ENCODE measurements at places on chromosomes 2 and 18. TPM values are rescaled to one million over a fixed set of nuclear protein-coding genes. Genes with fewer than 3 reads are reported as not detected.
A peak's percentile ranks its signal among the peaks of the same experiment; 100 is the strongest.

DNA sequence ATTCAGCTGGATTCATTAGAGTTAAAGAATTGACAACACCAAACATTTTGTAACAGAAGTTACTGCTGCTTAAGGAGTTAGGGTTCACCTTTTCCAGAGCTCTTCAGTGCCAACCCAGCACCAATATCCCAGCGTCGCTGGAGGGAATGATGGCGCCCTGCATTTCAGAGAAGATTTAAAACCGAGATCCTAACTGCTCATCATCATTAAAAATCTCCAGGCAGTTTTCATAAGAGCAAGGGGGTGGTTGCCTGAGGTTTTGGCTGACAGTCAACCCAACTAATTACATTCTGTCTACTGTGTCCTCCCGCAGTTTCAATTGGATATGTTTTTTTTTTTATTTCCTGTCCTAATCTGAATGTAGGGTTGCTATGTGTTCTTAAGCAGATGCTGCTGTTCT, 509.6 kb upstream of the TCF4 start:
- no peak for DNase-seq

- no peak for DNase-seq
Observed at GRCh38 chr2:75892490-75892889, 181.8 kb upstream of the GCFC2 start.

DNA sequence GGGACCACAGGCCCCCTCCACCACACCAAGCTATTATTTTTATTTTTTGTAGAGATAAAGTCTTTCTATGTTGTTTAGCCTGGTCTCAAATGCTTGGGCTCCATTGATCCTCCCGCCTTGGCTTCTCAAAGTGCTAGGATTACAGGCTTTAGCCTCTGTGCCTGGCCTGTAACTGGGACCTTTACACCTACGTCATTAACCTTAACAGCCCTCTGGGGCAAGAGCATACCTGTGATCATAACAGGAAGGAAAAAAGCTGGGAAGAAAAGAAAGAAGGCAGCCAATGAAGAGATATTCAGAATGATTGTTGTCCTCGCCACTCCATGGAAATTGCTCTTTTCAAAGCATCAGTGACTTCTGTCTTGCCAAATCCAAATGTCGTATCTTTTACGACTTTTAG, 338.2 kb downstream of the LRRTM1 start:
- no peak for DNase-seq

DNA sequence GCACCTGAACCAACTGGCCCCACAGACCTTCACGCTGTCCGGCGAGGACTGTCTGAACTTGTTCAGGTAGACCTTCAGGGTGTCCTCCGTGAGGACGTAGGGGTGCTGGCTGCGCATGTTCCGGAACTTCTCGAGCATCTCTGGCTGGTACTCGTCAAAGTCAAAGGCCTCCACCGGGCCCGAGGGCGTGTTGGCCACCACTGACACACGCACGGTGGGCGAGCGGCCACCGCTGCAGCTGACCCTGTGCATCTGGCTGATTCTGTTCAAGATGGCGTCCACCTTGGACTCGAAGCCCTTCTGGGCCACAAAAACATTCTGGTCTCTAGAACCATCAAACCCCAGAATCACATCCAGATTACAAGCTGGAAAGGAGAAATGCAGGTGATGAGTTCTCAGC, 48.3 kb downstream of the COL6A3 start:
- DNase-seq, result no peak

DNA sequence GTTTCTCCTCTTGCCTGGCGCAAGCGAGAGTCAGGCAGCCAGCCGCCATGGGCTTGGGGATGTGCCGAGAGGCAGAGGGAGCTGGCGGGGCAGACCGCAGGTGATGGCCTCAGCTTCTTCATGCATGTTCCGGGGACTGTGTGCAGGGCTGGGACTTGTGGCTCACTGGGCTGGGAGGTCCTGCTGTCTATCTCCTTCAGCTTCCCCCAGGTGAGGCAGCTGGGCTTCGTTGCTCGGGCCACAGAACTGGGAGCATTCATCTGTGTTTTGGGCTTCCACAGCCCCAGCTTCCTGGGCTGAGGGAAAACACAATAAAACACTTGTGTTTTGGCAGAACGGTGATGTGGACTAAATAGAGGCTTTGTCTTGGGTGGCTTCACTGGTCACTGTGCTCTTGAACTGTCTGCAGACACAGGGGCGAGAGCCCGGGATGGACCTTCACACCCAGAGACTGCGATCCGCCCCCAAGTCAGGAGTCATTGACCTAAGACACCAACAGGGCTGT, 93.5 kb downstream of the DYSF start:
- DNase-seq, result peak; percentile 44

ZSWIM2 gene
- polyA plus RNA-seq, result not detected

DNA sequence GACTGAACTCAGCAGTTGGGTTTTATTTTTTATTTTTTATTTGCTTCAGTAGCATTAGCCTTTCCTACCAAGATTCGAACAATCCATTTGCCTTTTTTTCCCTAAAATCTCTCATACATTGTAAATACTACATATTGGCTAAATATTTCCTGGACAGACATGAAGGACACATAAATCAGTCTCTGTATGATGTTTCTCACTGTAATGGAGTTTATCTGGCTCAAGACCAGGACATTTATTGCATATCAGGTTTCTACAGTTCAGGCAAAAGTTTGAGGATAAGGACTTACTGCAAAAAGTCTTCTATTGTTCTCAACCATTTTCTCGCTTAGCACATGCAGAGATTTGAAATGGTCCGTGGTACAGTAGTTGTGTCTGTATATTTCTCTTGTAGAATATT, 3.3 kb downstream of the CLUL1 start:
- no peak for DNase-seq

DNA sequence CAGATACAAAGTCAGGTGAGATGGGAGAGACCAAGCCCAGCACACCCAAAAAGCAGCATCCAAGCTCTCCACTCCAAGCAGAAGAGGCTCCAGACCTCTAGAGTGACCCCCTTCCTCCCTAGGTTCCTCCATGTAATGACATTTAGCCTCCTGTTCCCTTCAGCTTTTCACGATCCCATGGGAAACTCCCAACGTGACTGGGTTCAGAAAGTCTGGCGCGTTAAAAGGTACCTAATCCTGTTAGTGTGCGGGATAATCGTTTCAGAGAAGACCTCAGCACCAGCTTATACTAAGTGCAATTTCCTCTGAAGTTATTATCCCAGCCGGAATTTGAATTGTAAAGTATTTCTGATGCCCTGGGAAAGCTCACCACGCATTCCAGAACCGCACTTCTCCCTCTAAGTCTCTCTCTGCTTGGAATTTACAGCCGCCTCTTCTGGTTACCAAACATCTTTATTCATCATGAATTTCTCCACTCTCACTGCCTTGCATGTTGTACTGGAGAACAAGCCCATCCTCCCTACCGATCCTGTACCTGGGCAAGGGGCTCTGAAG, 46.9 kb downstream of the CCBE1 start:
- DNase-seq, result no peak

DNA sequence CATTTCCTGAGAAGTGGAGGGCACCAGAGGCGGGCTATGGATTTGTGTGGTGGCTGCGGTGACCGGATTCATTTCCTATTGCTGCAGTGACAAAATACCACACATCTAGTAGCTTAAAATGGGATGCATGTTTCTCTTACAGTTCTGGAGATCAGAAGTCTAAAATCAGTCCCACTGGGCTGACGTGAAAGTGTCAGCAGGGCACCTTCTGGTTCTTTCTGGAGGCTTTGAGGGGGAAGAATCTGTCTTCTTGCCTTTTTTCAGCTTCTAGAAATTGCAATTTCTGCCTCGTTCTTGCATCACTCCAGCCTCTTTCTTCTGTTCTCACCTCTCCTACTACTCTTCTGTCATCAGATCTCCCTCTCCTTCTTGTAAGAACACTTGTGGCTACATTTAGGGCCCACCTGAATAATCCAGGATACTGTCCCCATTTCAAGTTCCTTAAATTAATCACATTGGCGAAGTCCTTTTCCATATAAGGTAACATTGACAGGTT, 111.2 kb downstream of the MARCHF4 start:
- no peak for DNase-seq
